ENCODE measurements at places on chromosomes 3 and 15.
A peak's percentile ranks its signal among the peaks of the same experiment; 100 is the strongest.

DNA sequence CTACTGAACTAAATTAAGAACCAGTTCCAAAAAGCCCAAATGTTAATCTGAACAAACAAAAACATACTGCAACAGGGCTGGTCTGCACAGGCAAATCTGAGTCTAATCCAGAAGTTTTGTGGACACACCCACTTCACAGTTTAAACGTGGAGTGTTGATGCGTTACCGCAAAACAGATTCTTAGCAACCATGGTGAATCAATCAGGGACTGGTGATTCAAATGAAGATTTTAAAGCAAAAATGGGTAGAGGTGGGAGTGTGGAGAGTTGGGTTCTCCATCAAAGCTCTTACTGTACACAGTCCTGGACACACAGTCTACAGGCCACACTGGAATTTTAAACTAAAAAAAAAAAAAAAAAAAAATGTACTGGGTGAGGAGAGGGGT is 5.2 kb downstream of the ANXA2 start:
- no peak for DNase-seq

GRCh38 chr3:38110314-38111050 is 26.4 kb downstream of the ACAA1 start:
- no peak for DNase-seq

DNA sequence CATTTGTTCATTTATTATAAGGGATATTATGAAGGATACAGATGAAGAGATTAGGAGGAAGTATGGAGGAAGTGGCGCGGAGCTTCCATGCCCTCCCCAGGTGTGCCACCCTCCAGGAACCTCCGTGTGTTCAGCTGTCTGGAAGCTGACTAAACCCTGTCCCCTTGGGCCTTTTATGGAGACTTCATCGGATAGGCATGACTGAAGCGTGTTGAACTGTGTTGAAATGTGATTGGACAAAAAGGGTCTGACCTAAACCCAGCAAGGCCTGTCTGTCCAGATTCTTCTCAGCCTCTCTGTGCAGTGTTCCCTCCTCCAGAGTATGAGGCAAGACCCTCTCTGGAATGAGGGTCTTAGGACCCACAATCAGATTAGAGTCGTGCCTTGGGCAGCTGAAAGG is 31.7 kb downstream of the HACD3 start:
- no peak for DNase-seq

DNA sequence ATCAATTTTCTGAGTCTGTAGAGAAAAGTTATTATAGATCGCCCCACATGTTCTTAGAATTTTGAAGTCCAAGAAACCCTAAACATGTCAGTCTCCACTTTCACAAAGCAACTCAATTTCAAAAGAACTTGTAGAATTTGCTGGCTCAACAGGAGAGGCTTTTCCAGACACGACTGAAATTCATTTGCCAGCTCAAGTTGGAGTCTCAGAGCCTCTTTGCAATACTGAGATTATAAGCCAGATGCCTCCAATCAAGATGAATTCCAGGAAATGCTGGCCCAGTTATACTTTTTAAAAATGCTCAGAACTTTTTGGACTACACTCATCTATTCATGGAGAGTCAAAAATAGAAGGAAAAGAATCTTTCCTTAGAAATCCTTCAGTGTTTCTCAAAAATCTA is 56.9 kb upstream of the NLGN1 start:
- DNase-seq, result no peak

GRCh38 chr3:186210852-186211500 is 102.1 kb upstream of the ETV5 start:
- no peak for DNase-seq

- no peak for DNase-seq
These were observed 54.8 kb downstream of the LIPC start for GRCh38 chr15:58486564-58486963.

DNA sequence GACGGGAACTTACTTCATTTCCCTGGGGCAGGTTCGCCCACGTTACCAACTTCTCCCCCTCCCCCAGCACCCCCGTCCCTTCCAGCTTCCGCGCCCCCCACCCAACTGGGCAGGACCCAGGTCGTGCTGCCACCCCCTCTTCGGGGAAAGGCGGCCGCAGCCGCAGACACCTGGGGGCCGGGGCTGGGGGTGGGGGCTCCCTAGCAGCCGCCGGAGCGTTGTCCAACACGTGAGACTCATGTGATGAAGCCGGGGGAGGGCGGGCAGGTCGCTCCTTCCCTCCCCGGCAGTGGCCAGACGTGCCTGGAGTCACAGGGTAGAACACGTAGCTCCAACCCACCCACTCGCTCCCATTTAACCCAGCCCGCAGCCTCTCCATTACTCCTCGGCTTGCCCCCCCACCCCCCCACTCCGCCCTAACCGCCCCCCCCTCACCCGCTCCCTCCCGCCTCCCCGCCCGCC is 240 bp upstream of the BHLHE40 start:
- peak; percentile 92 for DNase-seq

DNA sequence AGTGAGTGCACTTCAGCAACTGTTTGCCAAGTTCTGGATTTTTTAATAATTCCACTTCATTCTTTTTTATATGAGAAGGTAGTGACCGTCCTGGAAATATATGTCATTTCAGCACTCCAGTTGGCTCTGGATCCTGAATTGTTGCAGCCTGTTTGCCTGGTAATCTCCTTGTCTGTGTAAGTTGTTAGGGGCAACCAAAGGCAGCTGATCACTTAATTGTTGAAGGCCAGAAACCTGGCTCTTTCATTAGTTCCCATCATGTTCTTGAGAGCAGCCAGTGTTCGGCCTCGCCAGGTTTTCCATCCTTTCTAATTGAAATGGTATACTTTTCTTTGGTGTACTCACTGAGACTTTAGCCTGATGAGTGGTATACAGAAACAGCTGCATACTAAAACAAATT is 168.6 kb downstream of the SOX2 start:
- DNase-seq, result no peak

- DNase-seq, result no peak
These were observed 52.6 kb downstream of the TM4SF18 start for GRCh38 chr3:149280671-149281349.

GRCh38 chr3:121601212-121601812 is 8.1 kb downstream of the FBXO40 start:
- DNase-seq, result no peak

DNA sequence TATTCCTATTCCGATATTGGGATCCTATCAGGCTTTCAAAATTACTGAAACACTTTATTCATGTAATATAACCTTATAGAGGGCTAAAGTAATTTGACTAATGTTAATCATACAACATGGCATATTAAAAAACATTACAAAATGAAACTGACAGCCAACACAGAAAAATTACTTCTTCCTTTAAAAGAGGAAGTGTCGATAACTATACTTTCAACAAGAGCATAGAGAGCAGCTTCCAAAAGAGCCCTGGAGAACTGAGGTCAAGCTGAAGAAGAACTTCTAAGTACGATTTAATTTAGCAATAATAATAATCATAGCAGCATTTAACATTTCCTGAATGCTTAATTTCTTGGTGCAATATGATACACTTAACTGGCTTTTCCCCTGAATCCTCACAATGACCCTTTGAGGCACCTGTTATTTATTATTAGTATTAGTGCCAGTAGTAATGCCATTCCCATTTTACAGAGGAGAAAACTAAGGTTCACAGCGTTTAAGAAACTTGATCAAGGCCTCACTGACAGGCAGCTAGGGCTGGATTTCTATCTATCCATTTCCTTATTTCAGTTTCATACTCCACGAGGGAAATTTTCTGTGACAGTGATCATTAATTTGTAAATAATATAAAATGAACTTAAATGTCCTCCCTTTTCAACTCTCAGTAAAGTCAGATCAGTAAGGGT is 181.6 kb downstream of the CFAP20DC start:
- no peak for DNase-seq

DNA sequence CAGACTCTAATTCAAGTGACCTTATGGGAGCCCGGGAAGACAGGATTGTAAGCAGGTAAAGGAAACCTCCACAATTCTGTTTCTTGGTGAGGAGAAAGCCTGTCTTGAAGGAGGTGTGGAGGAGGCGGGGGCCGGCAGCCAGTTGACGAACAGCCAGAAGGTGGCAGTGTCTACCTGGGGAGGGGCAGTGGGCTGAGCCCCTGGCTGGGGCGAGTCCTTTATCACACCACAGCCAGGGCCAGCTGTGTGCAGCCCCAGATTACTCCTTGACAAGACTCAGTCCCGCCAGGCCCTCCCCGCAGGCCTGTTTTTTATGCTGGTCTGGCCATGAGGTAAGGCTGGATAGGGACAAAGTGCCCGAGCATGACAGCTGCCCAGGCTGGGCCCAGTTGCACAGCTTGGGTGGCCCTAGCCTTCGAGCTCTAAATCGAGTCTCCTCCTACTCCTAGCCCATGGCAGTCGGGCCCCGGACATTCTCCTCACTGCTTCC is 40.9 kb upstream of the IDH2 start:
- DNase-seq, result peak; percentile 54

Data from stimulated activated CD4-positive, alpha-beta T cell treated with anti-CD3 and anti-CD28 coated beads, Interleukin-4, amount 100 ng/mL, for 4 hours (primary cell).